ENCODE measurements at places on chromosomes 6 and 20. TPM values are rescaled to one million over a fixed set of nuclear protein-coding genes. Genes with fewer than 3 reads are reported as not detected.

- DNase-seq, result no peak
- H3K4me3 ChIP-seq, result no peak overlapping the region
- H3K4me1 ChIP-seq, result peaks cover 3% of the 10 kb centered on the region
- H3K36me3 ChIP-seq, result no peaks in the 10 kb centered on the region
Observed at GRCh38 chr6:65110031-65110430, 597.0 kb downstream of the EYS start.

DNA sequence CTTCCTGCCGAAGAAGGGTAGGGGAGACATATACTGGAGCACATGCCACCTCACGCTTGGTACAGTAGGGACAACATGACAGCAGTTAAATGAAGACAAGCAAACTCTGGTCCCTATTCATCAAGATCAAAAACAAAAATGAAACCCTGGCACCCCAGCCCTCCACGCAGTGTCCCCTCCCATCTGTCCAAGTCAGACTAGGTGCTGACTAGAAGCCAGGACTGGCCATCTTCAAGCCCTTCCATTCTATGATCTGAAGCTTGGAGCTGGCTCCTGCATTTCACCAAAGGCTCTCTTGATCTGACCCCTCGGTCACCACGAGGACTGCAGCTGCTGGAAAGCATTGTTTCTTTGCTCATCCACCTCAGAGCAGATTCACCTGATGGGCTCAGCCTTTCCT is 158.9 kb upstream of the GGTLC1 start:
- no peak overlapping the region for H3K4me3 ChIP-seq
- DNase-seq, result no peak
- H3K36me3 ChIP-seq, result no peaks in the 10 kb centered on the region
- H3K27ac ChIP-seq, result no peak overlapping the region

DNA sequence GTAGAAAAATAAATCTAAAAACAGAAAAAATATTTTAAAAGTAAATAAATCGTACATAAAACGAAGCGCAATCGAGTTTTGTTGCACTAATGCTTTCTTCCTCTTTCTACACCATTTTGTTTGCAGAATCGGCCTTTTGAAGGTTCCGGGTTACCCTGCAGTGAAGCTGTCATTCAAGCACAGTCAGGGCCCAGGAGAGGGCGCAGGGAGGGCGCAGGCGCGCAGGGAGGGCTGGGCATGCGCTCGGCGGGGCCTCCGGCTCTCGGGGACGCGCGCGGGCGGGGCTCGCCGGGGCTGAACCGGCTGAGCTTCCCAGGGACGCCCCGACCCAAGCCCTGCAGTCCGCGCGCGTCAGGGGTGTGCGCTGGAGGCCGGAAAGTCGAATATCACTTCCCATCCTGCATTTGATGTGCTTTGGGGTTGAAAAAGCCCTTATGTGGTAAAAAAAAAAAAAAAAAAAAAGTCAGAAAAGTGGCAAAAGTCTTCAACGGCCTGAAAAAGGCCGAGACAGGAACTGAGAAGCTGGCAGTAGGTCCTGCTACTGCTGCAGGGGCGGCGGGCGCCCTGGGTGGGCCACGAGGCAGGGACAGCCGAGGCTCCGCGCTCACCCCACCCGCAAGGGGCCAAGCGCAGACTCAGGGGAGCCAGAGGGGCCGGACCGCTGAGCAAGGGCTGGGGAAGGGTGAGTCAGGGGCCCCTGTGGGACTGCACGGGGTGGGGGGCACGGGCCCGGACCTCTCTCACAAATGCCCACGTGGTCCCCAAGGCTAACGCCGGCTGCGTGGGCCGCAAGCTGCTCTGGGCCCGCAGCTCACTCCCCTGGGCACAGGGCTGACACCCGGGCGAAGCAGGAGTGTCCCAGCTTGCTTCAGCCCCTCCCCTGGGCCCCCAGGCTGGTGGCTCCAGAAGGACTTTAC is 40.5 kb downstream of the THBS2 start:
- peaks cover 5% of the 10 kb centered on the region for H3K4me1 ChIP-seq
- DNase-seq, result peak; percentile 83
- peak overlapping the region; percentile 32 for H3K27ac ChIP-seq
- H3K36me3 ChIP-seq, result no peaks in the 10 kb centered on the region
- no peaks in the 10 kb centered on the region for H3K27me3 ChIP-seq

DNA sequence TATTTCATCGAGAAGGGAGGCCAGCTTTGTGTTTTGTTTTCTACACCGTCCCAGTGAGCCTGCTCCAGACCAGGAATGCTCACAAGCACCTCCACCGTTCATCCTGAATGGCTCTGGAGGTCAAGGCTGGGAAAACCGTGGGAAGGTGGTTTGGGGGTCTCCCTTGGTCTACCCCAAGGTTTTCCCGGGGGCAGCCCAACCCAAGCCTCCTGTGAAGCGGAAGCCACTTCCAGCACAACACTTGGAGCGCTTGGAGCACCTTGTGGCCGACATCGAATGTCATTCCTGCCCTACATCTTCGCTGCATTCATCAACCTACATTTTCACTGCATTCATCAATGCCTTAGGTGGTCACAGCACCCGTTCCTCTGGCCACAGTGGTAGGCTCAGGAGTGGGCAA is 255.6 kb upstream of the PMEPA1 start:
- no peaks in the 10 kb centered on the region for H3K36me3 ChIP-seq
- no peak overlapping the region for H3K27ac ChIP-seq
- H3K27me3 ChIP-seq, result no peaks in the 10 kb centered on the region
- no peak overlapping the region for H3K4me3 ChIP-seq
- no peak for DNase-seq

- no peak for DNase-seq
- H3K36me3 ChIP-seq, result no peaks in the 10 kb centered on the region
- no peak overlapping the region for H3K4me3 ChIP-seq
- H3K27me3 ChIP-seq, result peaks cover 17% of the 10 kb centered on the region
Observed at GRCh38 chr6:33934731-33935270, 131.0 kb upstream of the MLN start.

DNA sequence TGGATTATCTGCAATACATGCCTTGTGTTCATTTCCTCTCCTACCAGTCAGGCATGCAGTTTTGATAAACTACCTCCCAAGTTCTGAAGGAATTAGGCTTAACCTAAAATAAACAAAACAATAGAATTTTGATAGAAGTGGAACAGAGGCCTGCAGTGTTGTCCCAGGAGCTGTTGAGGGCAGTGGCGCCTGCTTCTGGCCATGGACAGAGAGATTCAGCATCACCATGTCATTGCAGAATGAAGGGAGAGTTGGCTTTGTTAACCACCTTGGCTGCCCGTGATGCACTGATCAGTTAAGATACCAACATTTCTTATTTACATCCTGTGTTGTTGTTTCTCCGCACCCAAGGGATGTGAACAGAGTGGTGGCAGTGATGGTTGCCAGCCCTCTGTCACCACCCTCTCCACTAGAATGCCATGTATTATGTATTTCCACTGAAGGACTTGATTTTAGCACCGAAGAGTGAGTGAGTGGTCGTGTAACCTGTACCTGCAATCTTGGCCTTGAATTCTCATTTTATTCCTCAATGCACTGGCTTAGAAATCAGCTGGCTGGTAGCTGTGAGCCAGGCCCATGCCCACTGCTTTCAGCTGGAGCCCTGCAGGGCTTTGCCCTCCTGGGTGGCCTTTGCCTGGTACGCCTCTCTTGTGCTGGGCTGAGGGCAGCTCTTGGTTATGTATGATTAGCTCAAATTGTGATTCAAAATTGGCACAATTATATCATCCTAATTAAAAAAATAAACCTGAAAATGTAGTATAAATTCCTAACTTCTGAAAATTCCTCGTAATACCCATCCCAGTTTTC is 56.5 kb downstream of the SHLD1 start:
- H3K4me3 ChIP-seq, result no peak overlapping the region
- H3K36me3 ChIP-seq, result no peaks in the 10 kb centered on the region
- DNase-seq, result peak; percentile 11
- no peaks in the 10 kb centered on the region for H3K27me3 ChIP-seq
- no peak overlapping the region for H3K27ac ChIP-seq

DNA sequence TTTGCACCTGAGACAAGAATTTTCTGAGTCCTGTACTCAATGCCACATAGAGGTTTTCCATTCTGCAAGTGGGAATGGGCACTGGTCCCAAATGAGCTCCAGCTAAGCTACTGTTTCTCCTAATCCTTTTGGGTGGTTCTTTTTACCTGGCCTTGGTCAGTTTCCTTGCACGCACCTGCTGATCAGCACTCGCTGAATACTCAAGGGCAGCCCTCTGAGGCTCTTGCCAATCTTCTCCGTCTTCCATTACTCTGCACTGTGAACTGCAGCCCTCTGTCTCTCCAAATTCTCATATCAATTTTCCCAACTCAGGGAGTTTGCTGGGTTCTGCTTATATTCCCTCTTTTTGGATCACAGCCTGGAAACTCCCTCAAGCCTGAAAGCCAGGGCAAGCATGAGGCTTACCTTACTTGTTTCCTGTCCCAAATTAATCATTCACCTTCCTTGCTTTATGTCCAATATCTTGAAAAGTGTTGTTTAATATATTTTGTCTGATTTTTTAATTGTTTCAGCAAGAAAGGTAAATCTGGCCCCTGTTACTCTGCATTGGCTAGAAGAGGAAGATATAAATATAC is 138.0 kb upstream of the TBX18 start:
- H3K27ac ChIP-seq, result no peak overlapping the region
- H3K27me3 ChIP-seq, result no peaks in the 10 kb centered on the region
- no peak for DNase-seq
- H3K36me3 ChIP-seq, result no peaks in the 10 kb centered on the region
- no peak overlapping the region for H3K4me3 ChIP-seq
- H3K4me1 ChIP-seq, result peaks cover 24% of the 10 kb centered on the region

- DNase-seq, result no peak
- H3K27ac ChIP-seq, result no peak overlapping the region
- H3K4me3 ChIP-seq, result no peak overlapping the region
- H3K4me1 ChIP-seq, result no peaks in the 10 kb centered on the region
Observed at GRCh38 chr20:15039088-15039752, 701.8 kb upstream of the FLRT3 start.

- peaks cover 11% of the 10 kb centered on the region for H3K4me1 ChIP-seq
- no peaks in the 10 kb centered on the region for H3K36me3 ChIP-seq
- H3K27ac ChIP-seq, result no peak overlapping the region
- H3K4me3 ChIP-seq, result no peak overlapping the region
Observed at GRCh38 chr6:129136751-129137150, 253.8 kb downstream of the LAMA2 start.

GRCh38 chr20:51554538-51555165 is 12.1 kb upstream of the NFATC2 start:
- peaks cover 11% of the 10 kb centered on the region for H3K4me1 ChIP-seq
- H3K27me3 ChIP-seq, result no peaks in the 10 kb centered on the region
- peak; percentile 75 for DNase-seq
- no peaks in the 10 kb centered on the region for H3K36me3 ChIP-seq
- H3K27ac ChIP-seq, result peak overlapping the region; percentile 77

- no peaks in the 10 kb centered on the region for H3K27me3 ChIP-seq
- H3K4me1 ChIP-seq, result peaks cover 28% of the 10 kb centered on the region
- peak overlapping the region; percentile 35 for H3K27ac ChIP-seq
Observed at GRCh38 chr6:87697581-87698546, 4.2 kb downstream of the AKIRIN2 start.

The GPX6 gene
- not detected for total RNA-seq

The PROKR2 gene
- total RNA-seq, result not detected

The TMC2 gene
- total RNA-seq, result not detected

The MROH8 gene
- 2.7 TPM for total RNA-seq

The TTI1 gene
- total RNA-seq, result 23.2 TPM

The GPR6 gene
- total RNA-seq, result not detected

All from endothelial cell of umbilical vein (primary cell).